ENCODE measurements at places on chromosomes 5 and 9. TPM values are rescaled to one million over a fixed set of nuclear protein-coding genes. Genes with fewer than 3 reads are reported as not detected.

LCP2 gene
- total RNA-seq: 35.3 TPM

CD72 gene
- total RNA-seq: 3.8 TPM

CPEB4 gene
- 136 TPM for total RNA-seq

PLAC8L1 gene
- total RNA-seq: not detected

KIF2A gene
- 49.2 TPM for total RNA-seq

STK32A gene
- 24.6 TPM for total RNA-seq

FOXD4L5 gene
- total RNA-seq: not detected

IFNK gene
- not detected for total RNA-seq

CLIC3 gene
- total RNA-seq: not detected

CDC20B gene
- total RNA-seq: not detected

PNPLA7 gene
- 6.5 TPM for total RNA-seq

NOP16 gene
- 7.0 TPM for total RNA-seq

GRPEL2 gene
- total RNA-seq: 11.7 TPM

ROPN1L gene
- 0.42 TPM for total RNA-seq

FYB1 gene
- total RNA-seq: 1.6 TPM

HTR1A gene
- not detected for total RNA-seq

PCDHGA12 gene
- 13.9 TPM for total RNA-seq

STXBP1 gene
- 77.2 TPM for total RNA-seq

IGFBPL1 gene
- not detected for total RNA-seq

SLC36A1 gene
- total RNA-seq: 7.6 TPM

MRPL50 gene
- 18.4 TPM for total RNA-seq

SOX30 gene
- 0.72 TPM for total RNA-seq

UNC13B gene
- 18.7 TPM for total RNA-seq

NIPAL4 gene
- total RNA-seq: not detected

NTNG2 gene
- 3.3 TPM for total RNA-seq

ELL2 gene
- 24.8 TPM for total RNA-seq

RGP1 gene
- total RNA-seq: 41.2 TPM

FAM240B gene
- not detected for total RNA-seq

PCDHB11 gene
- 0.12 TPM for total RNA-seq

LMNB1 gene
- 5.1 TPM for total RNA-seq

AGXT2 gene
- 0.06 TPM for total RNA-seq

TRPM6 gene
- total RNA-seq: 0.18 TPM

TAS2R1 gene
- not detected for total RNA-seq

CCL28 gene
- 0.12 TPM for total RNA-seq

RMRP gene
- total RNA-seq: 885 TPM

All from adrenal gland (tissue), 19 donors.